ENCODE measurements at places on chromosomes 2 and 18.
A peak's percentile ranks its signal among the peaks of the same experiment; 100 is the strongest.

- DNase-seq: no peak
Observed at GRCh38 chr2:73037947-73038585, 33.4 kb downstream of the SFXN5 start.

DNA sequence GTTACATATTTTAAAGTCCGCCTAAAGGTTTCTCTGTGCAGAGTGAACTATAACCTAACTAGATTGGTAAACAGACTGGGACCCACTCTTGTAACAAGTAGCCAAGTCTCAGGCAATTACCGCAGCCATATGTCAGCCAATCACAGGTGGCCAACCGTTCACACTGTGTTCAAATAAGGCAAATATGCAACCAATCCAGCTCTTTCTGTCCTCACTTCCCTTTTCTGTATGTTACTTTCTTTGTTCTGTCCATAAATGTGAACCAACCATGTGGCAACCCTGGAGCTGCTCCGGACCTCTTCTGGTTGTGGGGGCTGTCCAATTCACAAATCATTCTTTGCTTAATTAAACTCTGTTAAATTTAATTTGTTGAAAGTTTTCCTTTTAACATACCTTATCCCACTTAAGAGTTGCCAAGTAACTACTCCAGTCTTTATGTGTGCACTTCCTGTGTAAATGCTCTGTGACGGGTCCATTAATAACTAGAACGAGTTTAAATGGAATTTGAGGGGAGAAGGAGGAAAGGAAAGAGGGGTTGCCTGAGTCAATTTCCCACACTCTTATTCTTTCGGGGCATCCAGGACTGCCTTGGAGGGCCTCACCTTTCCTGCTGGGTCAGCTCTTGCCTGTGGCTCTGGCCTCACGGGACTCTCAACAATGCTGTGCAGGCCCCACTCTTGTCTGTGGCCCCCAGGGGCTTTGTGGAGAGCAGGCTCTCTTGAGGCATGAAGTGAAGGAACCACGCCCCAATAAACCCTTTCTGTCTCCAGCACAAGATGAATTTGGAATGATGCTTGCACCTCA is 6.6 kb upstream of the RPL37A start:
- no peak for DNase-seq

DNA sequence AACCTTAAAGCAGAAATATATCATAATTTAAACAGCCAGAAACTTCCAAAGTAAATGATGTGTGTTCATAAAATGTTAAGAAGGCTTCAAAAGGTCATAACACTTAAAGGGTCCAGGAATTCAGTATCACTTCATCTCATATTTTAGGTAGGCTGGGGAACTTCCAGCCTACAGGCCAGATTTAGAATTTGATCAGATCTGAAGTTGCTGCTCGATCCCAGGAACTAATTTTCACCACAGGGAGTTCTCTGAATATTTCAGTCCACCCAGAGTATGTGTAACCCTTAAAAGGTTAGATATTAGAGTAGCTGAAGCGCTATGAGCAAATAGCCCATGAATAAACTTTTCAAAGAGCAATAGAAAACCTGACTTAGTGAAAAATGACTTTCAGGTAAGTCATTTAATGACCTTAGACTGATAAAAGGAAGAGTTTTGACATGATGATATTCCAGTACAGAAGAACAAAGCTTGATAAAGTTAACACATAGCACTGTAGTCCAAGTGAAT is 1.7 kb downstream of the WIPF1 start:
- peak; percentile 34 for DNase-seq

GRCh38 chr2:151862700-151863099 is 34.5 kb upstream of the ARL5A start:
- DNase-seq: no peak

GRCh38 chr2:236536727-236537398 is 32.8 kb upstream of the ACKR3 start:
- peak; percentile 59 for DNase-seq

- DNase-seq: no peak
Observed at GRCh38 chr2:145431181-145431951, 911.4 kb upstream of the ZEB2 start.

DNA sequence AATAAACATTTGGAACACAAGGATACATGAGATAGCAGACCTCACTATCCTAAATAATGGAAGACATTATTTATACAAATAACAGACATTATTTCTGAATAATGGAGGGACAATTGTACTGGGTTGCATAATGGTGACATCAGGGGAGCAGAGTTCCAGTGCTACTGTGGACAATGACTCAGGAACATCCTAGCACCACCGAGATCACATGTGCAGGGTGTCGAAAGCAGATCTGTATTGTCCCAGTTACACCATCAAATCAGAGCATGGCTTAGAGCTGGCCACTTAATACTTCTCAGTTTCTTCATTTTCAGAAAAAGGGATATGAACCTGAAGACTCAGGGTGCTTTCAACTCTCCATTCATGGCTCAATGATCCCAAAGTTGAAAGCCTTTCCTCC is 249.1 kb upstream of the RBMS1 start:
- DNase-seq: no peak

GRCh38 chr2:98090951-98091350 is 4.0 kb downstream of the VWA3B start:
- no peak for DNase-seq

Data from MM.1S (cell line).